ENCODE measurements at places on chromosomes 4 and X.

DNA sequence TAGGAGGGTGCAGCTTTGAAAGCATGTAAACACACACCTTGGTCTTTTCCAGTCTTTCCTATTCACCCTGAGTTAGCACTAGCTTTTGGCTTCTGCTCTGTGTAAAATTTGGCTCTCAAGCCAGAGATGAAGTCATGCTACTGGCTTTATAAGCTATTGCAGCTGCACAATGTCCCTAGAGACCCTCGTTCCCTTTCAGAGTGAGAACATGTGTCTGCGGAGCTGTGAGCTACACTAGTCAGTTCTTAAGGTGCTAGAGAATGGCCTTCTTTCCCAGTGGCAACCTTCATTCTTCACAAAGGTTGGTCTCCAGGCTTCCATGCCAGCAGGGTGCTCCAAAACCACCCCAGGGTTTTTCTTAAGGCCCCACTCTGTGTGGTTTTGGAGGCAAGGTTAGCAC lies 199.1 kb downstream of the SPATA18 start:
- DNase-seq, result no peak

- DNase-seq, result no peak
These were observed 1.9 kb downstream of the PHKA1 start for GRCh38 chrX:72712094-72712755.

- DNase-seq, result no peak
These were observed 1264.7 kb downstream of the PCDH7 start for GRCh38 chr4:31984872-31985271.

DNA sequence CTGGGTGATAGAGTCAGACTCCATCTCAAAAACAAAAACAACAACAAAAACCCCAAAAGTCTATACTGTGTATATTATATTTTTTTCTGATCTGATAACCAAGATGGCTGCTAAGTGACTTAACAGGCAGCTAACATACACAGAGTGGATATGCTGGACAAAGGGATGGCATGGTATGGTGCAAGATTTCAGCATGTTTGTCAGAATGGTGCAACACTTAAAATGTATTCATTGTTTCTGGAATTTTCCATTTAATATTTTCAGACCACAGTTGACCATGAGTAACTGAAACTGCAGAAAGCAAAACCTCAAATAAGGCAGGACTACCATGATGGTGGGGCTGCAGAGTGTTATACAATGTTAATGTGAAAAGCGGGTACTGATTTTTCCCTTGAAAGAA lies 6.1 kb upstream of the BOD1L1 start:
- DNase-seq, result no peak

- DNase-seq, result no peak
These were observed 768 bp downstream of the MID2 start for GRCh38 chrX:107826238-107827029.

DNA sequence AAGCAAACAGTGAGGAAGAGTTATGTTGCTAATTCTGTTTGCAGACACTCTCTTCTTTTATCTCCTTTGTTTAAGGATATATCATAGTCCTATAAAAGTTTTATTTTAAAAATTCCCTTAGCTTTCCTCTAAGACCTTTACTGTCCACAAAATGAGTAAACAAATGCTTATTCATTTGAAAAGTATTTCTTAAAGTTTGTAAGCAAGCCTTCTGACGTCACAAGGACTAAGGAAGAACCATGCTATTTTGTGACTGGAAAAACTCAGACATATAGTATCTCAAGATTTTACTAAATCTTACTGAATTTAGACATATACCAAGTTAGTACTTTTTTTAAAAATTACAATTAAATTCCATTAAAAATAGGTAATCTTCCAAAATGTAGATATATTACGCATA lies 5.2 kb upstream of the RBMXL3 start:
- peak; percentile 0 for DNase-seq

- DNase-seq, result no peak
These were observed 20.2 kb downstream of the TLR10 start for GRCh38 chr4:38762560-38762959.

GRCh38 chr4:78079726-78080430 lies 22.8 kb downstream of the FRAS1 start:
- no peak for DNase-seq

GRCh38 chrX:42237956-42238355 lies 314.6 kb upstream of the CASK start:
- no peak for DNase-seq

GRCh38 chrX:16592194-16592770 lies 57.7 kb upstream of the S100G start:
- DNase-seq, result no peak

- DNase-seq, result no peak
These were observed 110.8 kb downstream of the CPZ start for GRCh38 chr4:8703401-8703696.

DNA sequence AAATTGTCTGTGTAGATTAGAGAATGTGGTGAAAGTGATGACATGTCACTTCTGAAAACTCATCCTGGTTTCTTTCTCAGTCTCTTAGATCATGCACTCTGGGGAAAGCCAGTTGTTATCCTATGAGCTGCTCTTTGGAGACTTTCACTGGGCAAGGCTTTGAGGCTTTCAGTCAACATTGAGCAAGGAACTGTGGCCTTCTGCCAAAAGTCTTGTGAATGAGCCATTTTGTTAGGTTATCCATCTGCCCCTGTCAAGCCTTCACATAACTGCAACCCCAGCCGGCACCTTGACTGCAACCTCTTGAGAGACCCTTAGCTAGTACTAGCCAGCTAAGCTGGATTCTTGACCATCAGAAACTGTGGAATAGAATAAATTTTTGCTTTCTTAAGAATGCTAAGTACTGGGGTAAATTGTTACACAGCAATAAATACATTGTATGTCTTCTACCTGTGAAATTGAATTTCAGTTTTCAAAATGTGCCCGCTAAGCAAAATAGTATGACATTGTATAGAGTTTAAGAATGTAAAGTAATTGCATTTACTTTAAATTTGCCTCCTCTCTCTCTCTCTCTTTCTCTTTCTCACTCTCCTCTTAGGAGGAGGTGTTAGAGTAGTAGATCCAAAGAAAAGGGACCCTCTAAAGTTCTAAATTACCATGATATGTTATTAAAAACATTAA lies 1273.0 kb downstream of the RAPGEF2 start:
- no peak for DNase-seq

DNA sequence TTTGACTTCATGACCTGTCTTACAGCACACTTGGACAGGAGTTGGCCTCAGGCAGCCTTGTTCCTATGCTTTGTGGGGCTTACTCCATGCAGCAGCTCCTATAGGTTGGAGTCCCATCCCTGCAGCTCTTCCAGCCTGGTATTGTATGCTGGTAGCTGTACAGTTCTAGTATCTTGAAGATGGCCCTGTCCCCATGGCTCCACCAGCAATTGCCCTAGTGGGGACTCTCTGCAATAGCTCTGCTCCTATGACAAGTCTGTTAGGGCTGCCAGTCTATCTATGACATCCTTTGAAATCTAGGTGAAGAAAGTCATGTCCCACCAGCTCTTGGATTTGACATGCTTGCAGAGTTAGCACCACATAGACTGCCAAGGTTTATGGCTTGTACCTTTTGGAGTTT lies 252.6 kb downstream of the ANTXR2 start:
- no peak for DNase-seq

GRCh38 chr4:158801066-158801465 lies 32.2 kb downstream of the FNIP2 start:
- DNase-seq, result no peak

GRCh38 chr4:48756689-48757220 lies 23.3 kb downstream of the FRYL start:
- DNase-seq, result no peak

DNA sequence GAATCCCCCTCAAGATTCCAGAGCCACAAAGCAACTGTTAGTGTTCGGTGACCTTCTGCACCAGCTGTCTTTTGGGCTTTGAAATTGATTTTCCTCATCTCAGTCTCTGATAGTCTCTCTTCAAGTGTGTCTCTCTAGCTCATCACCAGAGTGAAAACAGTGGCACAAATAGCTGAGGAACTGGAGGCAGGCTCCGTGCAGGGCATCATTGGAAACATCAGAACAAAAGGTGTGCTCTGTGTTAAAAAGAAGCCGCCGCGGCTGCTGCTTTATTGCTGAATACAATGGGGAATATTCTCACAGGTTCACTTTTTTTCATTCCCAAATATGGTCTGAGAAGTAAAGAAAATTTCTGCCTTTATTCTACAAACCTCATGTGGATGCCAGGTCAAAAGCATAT lies 297.5 kb downstream of the DCTD start:
- DNase-seq, result no peak

All from LNCaP clone FGC (cell line).